Activated T-cell treated with anti-CD3 and anti-CD28 coated beads, Interleukin-2, amount 50 U/mL, for 24 hours (primary cell): ENCODE measurements at places on chromosomes 2 and 18.

GRCh38 chr18:63906056-63906455 is 1.7 kb upstream of the SERPINB10 start:
- no peak for DNase-seq

DNA sequence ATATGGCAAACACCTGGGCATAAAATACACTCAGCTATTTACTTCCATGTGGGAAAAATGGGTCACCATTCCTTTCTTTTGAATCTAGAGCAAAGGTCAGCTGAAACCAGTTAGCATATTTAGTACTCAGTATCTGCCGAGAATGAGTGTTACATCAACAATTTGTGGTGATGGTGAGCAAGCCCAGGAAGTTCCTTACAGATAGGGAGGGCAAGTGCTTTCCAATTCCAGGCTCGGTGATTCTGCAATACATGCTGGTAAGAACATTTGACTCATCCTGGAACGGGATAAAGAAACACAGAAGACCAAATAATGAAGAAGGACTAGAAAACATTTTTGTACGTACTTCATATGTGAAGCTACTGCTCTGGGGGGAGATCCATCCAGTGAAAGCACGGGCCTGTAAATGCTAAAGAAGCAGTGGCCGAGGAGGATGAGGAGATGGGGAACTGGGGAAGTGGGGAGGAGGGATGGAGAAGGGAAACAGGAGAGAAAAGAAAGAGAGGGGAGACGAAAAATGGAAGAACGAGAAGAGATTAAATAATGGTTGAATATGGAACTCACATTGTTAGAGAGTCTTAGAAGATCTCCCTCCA is 251.9 kb downstream of the TTC32 start:
- DNase-seq = no peak

DNA sequence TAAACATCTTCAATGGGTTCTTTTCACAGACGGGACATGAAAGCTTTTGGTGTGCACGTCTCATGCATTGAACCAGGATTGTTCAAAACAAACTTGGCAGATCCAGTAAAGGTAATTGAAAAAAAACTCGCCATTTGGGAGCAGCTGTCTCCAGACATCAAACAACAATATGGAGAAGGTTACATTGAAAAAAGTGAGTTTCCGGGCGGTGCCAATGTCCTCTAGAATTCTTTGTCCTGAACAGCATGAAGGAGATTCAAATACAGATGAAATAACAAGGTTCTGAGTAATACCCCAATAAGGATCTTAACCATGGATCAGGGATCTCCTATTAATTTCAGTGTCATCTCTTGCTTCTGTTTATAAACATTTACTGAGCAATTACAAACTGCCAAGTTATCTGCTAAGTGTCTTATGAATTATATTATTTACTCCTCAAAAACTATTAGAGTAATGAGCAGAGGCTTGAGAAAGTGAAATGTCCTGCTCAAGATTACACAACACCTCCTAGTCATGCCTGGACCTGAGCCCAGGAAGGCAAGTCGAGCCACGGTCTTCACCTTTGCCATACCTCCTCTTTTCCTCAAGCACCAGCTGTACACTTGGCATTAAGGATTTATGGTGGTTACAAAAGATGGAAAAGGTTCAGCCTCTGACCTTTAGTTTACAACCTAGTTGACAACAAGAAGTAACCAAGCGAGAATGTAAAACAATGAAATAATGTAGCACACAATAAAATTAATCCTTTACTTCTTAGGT is 22.6 kb downstream of the DHRS9 start:
- no peak for DNase-seq

- no peak for DNase-seq
These were observed 201.2 kb downstream of the CDCA7 start for GRCh38 chr2:173555833-173556232.

- DNase-seq = no peak
These were observed 165.5 kb upstream of the HAAO start for GRCh38 chr2:42957861-42958301.

- DNase-seq = no peak
These were observed 2.8 kb upstream of the BBS5 start for GRCh38 chr2:169476459-169476858.

DNA sequence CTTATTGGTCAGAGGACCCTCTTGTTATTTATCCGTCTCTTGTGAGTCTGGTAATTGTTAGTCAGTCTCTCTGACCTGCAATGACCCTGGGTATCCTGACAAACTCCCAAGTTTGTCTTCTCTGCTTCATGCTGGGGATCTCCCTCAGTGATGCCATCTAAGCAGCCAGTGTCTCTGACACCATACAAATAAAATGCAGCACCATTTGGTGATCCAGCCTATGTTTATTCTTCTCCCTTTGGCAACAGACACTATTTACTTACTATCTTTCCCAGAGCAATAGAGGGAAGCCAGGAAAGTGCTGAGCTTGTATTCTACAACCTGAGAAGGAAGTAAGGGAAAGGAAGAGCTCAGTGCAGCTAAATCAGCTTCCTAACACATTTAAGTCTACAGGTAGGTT is 15.9 kb downstream of the SERPINE2 start:
- DNase-seq = no peak

DNA sequence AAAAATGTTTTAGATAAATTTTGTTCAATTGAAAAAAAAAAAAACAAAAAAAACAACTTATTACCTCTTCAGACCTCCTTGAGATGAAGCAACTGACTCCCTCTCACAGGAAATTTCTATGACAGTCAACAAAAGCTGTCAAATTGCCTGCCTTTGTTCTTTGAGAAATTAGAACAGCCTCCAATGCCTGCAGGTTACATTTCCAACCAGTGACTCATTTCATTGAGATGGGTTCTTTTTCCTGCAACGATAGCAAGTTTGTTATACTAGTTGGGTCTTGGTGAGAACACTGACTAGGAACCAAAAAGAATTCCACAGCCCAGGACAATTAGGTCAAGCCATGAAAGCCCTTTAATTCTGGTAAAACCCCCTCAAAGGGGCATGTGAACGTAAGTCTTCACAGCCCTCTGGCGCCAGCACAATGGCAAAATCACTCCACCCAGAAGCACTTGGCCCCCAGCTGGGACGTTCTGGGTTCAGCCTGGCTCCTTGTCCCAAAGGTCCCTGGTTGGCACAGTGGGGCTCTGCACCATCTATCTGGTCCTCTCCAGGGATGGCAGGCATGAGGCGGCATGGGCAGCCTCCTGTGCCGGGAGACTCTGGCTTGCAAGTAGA is 87.0 kb downstream of the SPP2 start:
- no peak for DNase-seq

GRCh38 chr2:240211598-240212424 is 71.4 kb upstream of the OTOS start:
- no peak for DNase-seq

DNA sequence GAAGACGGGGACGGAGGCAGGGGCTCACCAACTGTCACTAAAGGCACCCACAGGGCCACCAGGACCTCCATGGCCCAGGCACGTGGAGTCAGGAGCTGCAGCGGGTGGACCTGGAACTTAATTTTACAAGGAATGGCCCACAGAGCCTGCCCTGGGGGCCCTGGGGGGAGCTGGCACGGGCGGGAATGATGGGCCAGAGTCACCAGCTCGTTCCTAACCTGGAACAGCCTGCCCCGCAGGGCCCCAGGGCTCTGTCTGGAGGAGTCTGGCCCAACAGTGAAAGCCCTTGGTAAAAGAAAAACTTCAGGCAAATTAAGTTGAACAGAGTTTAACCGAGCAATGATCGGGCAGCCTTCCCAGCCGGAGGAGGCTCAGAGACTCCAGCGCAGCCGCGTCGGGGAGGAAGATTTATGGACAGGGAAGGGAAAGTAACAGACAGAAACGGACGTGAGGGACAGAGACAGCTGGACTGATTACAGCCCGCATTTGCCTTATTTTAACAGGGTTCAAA is 118.4 kb upstream of the TMEM18 start:
- no peak for DNase-seq

DNA sequence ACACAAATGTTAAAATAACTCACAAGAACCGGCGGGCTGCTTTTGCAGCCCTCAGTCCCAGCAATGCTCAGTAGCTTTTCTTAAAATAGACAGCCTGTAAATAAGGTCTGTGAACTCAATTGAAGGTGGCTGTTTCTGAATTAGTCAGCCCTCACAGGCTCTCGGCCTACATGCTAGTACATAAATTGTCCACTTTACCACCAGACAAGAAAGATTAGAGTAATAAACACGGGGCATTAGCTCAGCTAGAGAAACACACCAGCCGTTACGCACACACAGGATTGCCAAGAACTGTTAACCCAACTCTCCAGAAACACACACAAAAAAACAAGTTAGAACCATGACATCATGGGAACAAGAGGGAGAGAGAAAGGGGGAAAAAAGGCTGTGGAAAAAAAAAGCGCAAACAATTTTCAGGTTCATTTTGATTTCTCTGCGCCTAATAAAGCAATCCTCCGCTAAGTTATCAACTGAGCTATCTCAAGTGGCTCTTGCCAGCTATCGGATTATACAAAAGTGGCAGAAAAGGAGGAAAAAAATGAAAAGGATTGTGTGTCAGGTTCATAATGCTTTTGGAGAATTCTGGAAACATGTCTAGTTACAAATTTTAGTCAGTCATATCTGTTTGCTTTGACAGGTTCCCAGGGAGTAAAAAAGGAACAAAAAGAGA is 89.1 kb downstream of the ZEB2 start:
- DNase-seq = no peak

DNA sequence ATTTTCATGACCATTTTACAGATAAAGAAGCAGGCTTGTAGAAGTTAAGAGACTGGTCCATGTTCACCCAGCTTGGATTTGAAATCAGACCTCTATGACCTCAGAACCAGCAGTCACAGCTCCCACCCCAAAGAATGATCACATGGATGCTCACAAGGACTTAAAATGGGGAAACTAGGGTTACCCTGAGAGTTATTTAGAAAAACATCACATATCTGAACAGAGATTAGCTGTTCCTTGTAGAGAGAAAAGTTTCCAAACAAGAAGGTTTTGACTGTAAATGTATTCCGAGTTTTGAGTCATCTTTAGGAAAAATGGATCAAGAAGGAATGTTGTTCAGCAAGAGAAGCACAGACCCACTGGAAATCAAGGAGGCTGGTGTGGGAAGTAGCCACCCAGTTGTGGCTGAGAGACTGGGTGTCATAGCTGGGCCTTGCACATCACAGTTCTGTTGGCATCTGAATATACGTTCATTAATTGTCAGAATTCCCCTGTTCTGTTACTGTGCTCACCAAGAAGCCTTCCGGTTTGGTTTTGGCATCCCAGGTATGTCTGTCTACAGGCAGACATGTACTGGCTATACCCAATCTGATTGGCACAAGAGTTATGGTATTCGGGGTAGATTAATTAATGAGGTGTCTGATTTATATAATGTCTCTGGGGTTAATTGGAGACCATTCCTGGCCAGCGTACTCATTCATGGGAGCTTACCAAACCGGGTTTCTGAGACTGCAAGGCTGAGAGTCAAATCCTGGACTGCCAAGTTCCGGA is 371.8 kb upstream of the SLC14A2 start:
- DNase-seq = no peak

- no peak for DNase-seq
These were observed 128.8 kb upstream of the REV1 start for GRCh38 chr2:99618579-99619097.
